Psoas muscle (tissue), 8 donors: ENCODE measurements at places on chromosomes 4 and X.

DNA sequence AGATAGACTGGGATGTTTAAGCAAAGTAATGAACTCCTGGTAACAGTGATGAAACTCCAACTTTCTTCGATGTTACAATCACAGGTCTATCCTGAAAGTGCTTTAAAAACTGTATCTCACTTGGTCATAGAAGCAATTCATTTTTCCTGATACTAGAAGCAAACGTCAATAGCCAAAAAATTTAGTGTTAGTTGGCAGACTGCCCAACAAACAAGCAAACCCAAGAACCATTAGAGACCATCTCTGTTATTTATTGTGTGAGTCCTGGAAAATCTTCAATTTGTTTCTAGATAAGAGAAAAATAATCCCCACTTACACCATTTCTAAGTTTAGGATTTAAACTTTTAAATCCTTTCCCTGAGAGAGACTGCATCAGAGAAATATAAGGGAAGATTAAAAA lies 553.9 kb downstream of the INPP4B start:
- no peak for DNase-seq

DNA sequence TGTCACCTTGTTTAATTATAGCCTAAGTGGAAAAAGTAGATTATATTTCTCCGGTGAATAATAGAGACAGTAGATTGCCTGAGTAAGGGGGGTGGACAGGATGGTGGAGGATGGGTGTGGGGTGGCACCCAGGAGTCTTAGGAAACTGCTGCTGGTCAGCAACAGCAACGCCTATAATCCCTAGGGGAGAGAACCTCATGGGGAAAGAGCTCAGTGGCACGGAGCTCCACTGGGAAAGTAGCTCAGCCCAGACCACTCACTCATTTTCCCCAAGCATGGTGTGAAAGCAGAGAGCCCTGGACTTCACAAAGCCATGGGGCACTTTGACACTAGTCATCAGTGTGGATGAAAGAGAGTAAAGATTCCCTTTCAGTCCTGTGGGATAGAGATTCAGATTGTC lies 31.1 kb downstream of the METTL14 start:
- no peak for DNase-seq

DNA sequence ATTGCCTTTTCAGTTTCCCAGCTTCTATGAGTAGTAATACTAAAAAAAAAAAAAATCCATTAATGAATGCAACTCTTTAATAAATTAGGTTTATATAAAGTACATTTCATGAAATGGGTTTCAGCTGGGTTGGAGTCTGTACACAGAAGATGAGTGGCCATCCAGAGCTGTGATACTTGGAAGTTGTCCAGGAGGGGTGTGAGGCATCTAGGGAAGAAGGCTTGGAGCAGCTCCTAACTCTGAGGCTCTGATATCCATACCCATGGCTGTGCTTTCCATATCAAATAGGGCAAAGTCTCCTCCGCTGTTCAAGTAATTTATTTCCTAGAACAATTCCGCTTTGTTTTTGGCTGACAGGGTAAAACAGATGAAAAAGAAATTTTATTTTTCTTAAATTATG lies 423.3 kb upstream of the TENM3 start:
- DNase-seq, result no peak

DNA sequence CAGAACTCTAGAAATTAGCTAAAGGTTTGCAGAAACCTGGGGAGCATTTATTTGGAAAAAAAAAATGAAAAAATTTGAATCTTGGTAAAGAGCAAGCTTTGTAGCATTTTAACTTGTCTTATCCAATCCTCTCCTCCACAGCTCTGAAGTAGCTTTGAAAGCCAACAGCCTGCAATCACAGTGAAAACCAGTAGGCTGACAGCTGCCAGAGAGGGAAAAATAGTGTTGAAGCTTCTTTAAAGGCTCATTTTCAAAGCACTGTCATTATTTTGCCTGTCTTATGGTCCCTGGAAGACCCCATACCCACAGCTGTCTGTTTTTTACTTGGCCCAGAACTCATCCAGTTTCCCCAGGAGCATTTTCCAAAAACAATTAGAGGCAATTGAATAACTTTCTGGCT lies 230.8 kb upstream of the EDNRA start:
- DNase-seq, result no peak

DNA sequence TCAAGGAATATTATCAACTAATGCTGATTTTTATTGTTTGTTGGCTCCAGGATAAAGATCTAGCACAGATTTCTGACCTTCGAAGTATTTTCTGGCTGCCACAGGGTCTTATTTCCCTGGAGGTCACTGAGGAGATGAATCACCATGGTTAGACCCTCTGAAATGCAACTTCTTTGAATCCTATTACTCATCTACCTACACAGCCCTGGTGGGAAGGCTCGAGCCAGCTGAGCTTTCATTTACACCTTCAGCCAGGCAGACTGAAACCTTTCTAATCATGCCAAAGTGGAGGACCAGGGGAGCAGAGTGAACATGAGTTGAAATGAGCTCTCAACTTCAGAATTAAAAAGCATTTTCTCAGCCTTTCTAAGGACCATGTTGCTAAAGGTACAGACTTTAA lies 130.5 kb downstream of the SMIM20 start:
- no peak for DNase-seq
